Left lobe of liver (tissue), 2 donors: ENCODE measurements at places on chromosomes 6 and 20. TPM values are rescaled to one million over a fixed set of nuclear protein-coding genes. Genes with fewer than 3 reads are reported as not detected.

The RSPH9 gene
- total RNA-seq: not detected

DNA sequence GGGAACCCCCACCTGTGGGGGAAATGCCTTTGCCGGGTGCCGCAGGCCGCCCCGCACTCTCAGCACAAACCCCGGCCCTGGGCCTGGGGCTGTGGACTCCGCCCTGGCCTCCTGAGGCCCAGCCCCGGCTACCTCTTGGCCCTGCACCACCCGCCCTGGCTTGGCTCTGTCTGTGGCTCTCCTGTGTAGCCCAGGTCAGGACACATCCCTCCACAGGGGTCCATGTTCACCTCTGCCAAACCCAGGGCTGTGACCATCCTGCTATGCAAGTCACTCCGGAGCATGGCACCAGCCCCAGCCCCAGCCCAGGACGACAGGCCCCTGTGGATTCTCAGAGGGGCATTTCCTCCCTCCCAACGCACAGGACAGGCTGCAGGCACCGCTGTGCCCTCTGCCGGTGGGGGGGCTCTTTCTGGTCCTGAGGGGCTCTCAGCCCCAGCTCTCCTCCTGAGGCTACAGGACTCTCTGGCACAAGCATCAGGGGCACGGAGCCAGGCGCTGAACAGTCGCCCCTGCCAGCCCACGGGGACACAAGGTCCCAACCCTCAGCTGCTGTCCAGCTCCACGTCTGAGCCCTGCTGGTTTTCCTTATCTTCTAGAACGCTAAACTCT, 45.7 kb downstream of the TAF4 start:
- DNase-seq: peak; percentile 74

DNA sequence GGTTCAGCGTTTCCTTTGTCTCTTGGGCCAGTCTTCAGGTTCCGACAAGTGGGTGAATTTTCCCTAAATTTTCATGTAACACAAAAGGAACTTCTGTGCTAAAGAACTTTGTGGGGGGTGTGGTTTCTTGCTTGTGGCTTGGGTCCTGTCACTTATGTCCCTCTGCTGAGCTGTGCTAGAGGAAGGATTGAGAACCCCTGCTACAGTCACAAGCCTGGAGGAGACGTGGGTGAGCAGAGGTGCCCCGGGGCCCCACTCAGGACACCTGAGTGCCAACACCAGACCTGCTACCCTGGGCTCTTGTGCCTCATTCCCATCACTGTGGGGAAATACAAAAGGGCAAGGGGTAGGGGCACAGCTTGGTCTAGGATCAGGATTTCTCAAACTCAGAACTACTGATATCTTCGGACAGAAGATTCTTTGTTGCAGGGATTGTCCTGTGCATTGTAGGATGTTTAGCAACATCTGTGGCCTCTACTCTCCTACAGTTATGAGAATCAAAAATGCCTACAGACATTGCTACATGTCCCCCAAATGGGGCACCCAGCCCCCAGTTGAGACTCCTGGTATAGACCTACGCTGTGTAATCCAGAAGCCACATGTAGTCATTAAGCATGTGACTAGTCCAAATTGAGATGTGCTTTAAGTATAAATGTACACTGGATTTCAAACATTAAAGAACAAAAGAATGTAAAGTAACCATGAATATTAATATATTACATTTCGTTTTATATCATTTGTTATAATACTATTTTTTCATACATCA, 128.7 kb downstream of the LY86 start:
- no peak for DNase-seq

- DNase-seq: no peak
These were observed 56.4 kb upstream of the TTPAL start for GRCh38 chr20:44419131-44419844.

GRCh38 chr20:24892522-24892921, 56.5 kb upstream of the CST7 start:
- no peak for DNase-seq

- no peak for DNase-seq
These were observed 224.5 kb upstream of the AGPAT4 start for GRCh38 chr6:161498359-161498758.

GRCh38 chr6:156056085-156056484, 600.4 kb upstream of the NOX3 start:
- DNase-seq: no peak
